NCI-H1694 (cell line): ENCODE measurements at places on chromosomes 7 and 10.

DNA sequence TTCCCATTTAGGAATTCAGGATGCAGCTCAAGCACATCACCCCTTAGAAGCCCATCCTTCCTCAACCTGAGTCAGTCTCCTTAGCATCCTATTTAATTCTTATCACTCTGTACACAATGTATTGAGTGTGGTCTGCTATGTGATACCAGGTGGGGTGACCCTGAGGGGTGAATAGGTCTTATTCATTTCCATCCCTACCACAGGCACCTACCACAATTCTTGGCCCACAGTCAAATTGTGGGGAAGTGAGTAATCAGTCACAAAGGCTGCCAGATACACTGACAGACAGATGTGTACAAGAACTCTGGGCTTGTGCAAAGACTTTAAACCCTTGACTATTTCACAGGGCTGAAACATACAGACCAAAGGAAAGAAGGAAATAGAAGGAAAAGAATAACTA is 560.5 kb downstream of the PARD3 start:
- peak; percentile 25 for DNase-seq

GRCh38 chr7:30074422-30075030 is 46.3 kb downstream of the PLEKHA8 start:
- peak; percentile 75 for DNase-seq

GRCh38 chr7:12111422-12112405 is 99.4 kb upstream of the TMEM106B start:
- no peak for DNase-seq

- no peak for DNase-seq
These were observed 237.2 kb downstream of the BUB3 start for GRCh38 chr10:123391275-123392028.

- no peak for DNase-seq
These were observed 16.5 kb upstream of the CLDN3 start for GRCh38 chr7:73786588-73786987.

- DNase-seq: no peak
These were observed 14.9 kb downstream of the SFTPD start for GRCh38 chr10:79933961-79934360.

DNA sequence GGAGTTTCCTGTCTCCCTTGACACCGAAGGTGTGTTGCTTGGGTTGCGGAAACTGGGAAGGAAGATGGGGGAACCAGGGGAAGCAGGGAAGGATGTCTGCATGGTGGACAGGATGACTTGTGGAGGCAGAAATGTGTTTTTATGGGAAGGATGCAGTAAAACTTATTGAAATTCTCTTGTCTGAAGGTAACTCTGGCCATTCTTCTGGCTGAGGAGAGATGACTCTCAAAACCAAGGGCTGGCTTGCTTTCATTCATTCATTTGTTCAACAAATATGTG is 1.5 kb downstream of the UBTD1 start:
- no peak for DNase-seq

DNA sequence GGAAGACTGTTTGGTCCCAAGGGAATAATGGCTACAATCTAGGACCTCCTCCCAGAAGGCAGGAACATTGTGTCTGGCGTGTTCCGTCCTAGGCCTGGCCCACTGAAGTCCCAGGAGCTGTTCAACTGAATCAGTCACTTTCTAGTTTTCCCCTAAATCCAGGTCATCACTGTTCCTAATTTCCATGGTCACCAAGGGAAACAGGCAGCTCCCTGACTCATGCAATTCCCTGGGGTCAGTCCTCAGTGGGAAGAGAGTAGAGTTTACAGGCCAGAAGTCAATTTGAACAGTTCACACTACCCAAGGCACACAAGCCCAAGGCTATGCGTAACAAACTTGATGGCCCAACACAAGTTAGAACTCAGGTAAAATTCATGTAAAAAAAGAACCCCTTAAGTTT is 44.0 kb downstream of the CREB3L2 start:
- no peak for DNase-seq

- no peak for DNase-seq
These were observed 445.2 kb downstream of the KCNMA1 start for GRCh38 chr10:77192402-77192801.

DNA sequence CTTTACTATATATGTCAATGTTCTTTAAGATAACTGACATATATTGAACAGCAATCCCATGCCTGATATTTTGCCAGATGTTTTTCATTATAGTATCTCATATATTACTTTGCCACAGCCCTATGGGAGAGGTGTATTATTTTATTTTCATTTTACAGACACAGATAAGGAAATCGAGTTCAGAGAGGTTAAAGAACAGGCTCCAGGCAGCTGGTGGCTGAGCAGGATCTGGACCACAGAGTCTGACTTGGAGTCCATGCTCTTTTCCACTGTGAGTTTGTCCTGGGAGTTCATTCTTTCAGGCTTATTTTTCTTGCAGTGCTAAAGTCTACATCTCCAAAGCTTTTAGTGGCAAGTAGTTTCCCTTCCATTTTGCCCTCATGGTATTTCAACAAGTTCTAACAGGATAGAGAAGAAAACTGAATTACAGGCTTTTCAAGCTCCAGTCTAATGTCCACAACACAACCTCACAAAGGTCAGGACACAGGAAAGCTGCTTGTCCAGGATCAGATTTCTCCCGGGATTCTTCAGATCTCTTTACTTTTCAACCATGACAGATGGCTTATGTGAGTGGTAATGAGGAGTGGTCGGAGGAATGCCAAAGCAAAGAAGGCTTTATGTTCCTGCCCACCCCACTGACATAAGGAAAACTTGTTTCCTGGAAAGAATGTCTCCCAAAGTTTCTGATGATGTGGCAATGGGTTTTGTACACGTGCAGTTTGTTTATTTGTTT is 13.1 kb upstream of the SLC35B4 start:
- DNase-seq: no peak

DNA sequence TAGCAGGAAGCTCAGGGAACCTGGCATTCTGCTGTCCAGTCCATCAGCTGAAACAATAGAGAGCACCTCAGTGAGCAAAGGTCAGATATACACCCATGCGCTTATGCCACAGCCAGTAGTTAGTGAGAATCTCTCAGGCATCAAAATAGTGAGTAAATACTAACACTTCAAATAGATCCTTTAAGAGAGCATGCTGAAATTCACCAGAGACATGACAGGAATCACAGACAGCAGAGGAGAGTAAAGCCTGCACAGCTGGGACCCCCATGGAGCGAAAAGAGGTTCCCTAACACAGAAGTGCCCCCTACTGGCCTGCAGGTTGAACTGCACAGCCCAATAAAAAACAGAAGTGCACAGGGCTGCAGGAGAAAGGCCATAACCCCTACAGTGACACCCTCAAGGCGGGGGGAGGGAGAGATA is 57.6 kb upstream of the ANTXRL start:
- peak; percentile 49 for DNase-seq

GRCh38 chr10:15453926-15454325 is 82.8 kb upstream of the FAM171A1 start:
- no peak for DNase-seq

DNA sequence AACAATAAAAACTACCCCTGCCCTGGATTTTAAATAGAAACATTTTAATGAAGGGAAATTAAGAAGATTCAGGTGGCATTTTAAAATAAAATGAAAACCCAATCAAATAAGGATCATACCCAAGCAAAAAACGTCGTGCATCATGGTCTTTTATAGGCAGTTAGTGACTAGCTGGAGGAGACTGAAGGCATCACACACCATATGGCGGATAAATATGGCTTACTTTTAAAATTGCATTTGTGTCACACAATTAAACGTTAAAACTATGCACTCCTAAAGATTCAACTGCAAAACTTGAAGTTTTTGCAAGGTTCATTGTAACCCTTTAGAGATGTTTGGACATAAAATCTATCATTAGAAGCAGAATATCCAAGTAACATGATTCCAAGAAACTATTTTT is 200.1 kb upstream of the NRG3 start:
- no peak for DNase-seq

GRCh38 chr10:96266118-96266770 is 5.1 kb downstream of the BLNK start:
- no peak for DNase-seq

GRCh38 chr10:112349521-112350085 is 24.3 kb upstream of the ACSL5 start:
- DNase-seq: no peak

DNA sequence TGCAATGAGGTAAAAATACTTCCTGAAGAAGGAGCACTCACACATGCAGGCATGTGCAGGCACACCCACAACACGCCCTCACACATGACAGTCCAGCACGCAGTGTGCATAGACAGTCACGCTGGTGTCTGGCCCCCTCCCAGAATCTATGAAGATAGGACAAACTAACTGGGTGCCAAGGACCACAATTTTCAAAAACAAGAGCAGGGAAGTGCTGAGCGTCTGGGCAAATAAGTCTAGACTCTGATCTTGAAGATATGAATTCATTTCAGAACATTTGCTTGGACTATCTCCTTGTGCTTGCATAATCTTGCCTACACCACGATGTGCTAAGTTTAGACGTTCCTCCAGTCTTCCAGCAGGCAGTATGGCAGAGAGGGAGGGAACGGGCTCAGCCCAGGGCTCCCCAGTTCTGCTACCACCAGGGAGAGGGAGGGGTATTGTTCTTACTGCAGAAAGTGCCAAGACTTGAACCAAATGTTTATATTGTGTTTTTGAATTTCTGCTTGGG is 276.5 kb upstream of the KLF6 start:
- no peak for DNase-seq

- no peak for DNase-seq
These were observed 42.0 kb downstream of the SHH start for GRCh38 chr7:155770241-155770640.

DNA sequence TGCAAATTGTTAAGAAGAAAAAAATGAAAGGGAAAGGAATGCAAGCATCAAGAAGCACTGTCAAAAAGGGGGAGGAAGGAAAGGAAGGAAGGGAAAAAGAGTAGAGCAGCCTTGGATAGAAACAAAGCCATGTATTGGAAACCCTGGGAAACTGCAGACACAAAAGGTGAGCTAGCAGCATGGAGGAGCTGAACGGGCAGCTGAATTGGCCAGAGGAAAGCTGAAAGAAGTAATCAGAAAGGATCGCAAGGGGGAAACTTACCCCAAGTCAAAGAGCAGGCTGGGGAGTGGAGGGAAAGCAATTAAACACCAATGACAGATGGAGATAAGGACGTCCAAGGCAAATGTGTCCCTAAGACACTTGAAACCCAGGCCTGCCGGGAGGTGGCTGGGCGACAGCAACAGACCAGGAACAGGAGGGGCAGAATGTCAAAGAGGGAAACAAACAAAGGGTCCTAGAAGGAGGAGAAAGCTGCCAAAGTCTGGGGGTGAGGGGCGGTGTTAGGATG is 93.8 kb upstream of the SVIL start:
- no peak for DNase-seq

GRCh38 chr10:15802375-15802949 is 57.8 kb downstream of the MINDY3 start:
- no peak for DNase-seq

- no peak for DNase-seq
These were observed 19.7 kb upstream of the CCSER2 start for GRCh38 chr10:84308481-84309304.

DNA sequence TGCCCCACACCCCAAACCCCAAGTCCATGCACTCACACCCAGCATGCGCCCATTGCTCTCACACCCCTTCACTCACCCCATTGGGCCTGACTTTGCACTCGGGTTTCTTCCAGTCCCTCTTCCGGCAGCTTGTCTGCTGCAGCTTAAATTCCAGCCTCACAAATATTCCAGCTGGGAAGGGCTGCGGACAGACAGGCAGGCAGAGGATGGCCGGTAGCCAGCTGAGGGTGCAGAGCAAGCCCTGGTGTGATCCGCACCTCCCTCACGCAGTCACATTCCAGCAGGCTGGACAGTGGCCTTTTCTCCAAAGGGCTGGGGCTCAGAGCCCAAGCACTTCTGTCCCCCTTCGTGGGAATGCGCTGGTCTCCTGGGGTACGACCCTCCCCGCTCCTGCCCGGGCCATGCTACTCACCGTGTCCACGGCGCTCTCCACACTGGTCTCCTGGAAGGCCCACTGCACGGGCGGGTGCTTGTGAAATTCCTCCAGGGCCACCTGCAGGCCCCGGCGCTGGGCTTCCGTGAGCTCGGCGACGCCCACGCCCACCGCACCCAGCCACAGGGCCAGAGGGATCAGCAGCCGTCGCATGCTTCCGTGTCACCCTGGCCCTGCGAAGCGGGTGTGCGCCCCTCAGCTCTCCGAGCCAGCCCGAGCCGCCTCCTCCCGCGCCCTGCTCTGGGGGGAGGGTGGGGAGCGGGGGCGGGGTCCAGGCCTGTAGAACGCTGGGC is 1.2 kb downstream of the RARRES2 start:
- DNase-seq: no peak

GRCh38 chr10:79352035-79352877 is 5.0 kb downstream of the PPIF start:
- no peak for DNase-seq

GRCh38 chr7:93972029-93972725 is 32.0 kb downstream of the BET1 start:
- no peak for DNase-seq

DNA sequence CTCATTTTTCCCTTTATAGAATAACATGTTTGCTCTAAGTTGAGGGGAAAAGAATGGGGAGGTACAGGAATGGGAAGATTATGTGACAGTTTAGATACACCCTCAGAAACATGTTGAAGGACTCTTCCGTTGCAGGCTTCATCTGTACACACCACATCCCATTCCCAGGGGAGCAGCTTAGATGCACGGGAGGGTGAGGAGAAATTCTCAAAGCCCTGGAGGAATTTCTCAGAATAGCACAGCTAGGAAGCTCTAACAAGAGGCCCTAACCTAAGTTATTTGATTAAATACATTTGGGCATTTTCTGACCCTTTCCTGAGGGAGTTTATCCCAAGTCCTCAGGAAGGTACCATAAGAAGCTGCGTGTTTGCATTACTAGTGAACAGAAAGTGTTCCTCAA is 660.2 kb upstream of the IGFBP3 start:
- DNase-seq: no peak

DNA sequence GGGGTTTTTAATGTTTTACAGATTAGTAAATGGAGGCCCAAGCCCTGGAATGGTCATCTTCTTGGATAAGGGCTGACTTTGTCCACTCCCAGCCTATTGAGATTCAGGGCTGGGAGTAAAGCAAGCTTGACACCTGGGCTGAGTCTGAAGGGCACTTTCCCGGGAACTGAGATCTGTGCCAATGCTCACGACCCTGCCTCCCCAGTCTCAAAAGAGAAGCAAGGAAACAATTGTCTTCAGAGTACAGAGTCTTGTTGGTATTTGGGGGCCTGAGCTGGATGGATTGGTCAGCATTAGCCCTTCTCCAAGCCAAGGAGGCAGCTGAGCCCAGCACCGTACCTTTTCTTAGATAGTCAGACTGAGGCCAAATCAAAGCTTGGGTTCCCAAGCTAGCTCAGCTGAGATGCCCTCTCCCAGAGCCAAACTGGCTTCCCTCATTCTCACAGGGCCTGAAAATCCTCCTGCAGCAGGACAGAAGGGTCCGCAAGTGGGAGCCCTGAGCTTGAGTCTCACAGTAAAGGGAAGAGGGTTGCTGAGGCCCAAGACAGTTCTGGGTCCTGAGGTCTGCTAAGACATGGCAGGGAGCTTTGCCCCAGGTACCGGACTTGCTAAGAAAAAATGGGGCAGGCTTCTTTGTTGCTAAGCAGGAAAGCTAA is 3.7 kb downstream of the DDIT4 start:
- no peak for DNase-seq

DNA sequence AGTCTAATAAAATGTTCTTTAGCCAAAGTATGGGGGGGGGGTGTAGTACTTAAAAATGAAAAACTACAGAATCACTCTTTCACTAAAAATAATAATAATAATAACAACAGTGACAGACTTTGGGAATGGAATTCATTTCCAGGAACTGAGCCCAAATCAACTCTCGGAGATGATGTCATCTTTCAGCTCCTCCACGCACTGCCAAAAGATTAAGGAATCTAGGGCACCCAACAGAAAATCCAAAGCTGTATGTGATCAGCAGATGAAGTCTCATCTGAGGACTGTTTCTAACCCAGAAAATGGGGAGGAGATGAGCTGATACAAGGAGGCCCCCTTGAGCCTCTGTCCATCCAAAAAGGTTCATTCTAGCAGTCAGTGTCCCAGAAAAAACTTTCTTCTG is 54.5 kb downstream of the GRB10 start:
- DNase-seq: no peak
